ENCODE measurements at places on chromosomes 6 and 20. TPM values are rescaled to one million over a fixed set of nuclear protein-coding genes. Genes with fewer than 3 reads are reported as not detected.

Gene ASF1A
- 18.7 TPM for total RNA-seq

Gene ABT1
- 9.7 TPM for total RNA-seq

Gene NELFCD
- total RNA-seq, result 37.6 TPM

Gene LRRC73
- total RNA-seq, result 0.24 TPM

Gene ZC3H12D
- total RNA-seq, result 0.25 TPM

Gene FAM162B
- total RNA-seq, result not detected

Gene PCSK2
- not detected for total RNA-seq

Gene LPA
- not detected for total RNA-seq

Gene KCNB1
- total RNA-seq, result 1.3 TPM

Gene CYP24A1
- not detected for total RNA-seq

Gene CPNE5
- not detected for total RNA-seq

Gene ULBP1
- 29.8 TPM for total RNA-seq

Gene XRN2
- 44.0 TPM for total RNA-seq

Gene SOBP
- 9.8 TPM for total RNA-seq

Gene ZSCAN31
- 2.6 TPM for total RNA-seq

Gene SYTL3
- 1.4 TPM for total RNA-seq

Gene SRSF12
- 5.9 TPM for total RNA-seq

Gene HTR1E
- total RNA-seq, result not detected

Gene OR10C1
- not detected for total RNA-seq

Gene LGSN
- total RNA-seq, result not detected

Gene PDYN
- not detected for total RNA-seq

Gene PACSIN1
- not detected for total RNA-seq

Gene PSORS1C1
- total RNA-seq, result 4.2 TPM

Gene C6orf15
- not detected for total RNA-seq

Gene CNBD2
- total RNA-seq, result 1.6 TPM

Gene WFDC2
- total RNA-seq, result not detected

Gene C4A
- total RNA-seq, result 13.3 TPM

Gene STK4
- total RNA-seq, result 23.4 TPM

Gene TRIM40
- total RNA-seq, result not detected

Gene DYNLT2
- total RNA-seq, result 0.64 TPM

Gene ISM1
- total RNA-seq, result 0.31 TPM

Gene CCN5
- 1.6 TPM for total RNA-seq

Gene TNFRSF6B
- total RNA-seq, result 0.79 TPM

Gene SLC22A1
- 3.3 TPM for total RNA-seq

Gene OPN5
- not detected for total RNA-seq

Gene ULBP2
- total RNA-seq, result 13.9 TPM

Gene LTB
- not detected for total RNA-seq

Gene DEFB119
- not detected for total RNA-seq

Gene KIF25
- not detected for total RNA-seq

Gene RARS2
- total RNA-seq, result 44.7 TPM

Gene GCM1
- not detected for total RNA-seq
